Astrocyte of the hippocampus (primary cell): ENCODE measurements at places on chromosomes 5 and 9.
A peak's percentile ranks its signal among the peaks of the same experiment; 100 is the strongest.

DNA sequence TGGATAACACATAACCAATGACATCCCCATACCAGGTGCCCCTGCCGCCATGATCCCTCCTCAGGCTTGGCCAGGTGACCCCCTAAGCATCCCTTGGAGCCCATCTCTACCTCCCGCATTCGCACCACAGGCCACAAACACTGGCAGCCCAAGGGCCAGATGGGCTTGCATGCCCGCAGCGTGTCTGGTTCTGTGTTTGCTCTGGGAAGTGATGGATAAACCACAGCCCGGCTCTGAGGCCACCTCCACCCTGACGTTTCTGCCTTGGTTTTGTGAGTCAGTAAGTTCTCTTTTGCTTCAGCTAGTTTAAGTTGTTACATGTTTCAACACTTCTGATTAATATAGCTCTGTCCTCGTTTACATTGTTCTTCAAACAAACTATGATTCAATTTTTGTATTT lies 172.4 kb upstream of the PHYKPL start:
- DNase-seq = no peak

GRCh38 chr9:38416461-38416860 lies 7.8 kb downstream of the IGFBPL1 start:
- no peak for DNase-seq

DNA sequence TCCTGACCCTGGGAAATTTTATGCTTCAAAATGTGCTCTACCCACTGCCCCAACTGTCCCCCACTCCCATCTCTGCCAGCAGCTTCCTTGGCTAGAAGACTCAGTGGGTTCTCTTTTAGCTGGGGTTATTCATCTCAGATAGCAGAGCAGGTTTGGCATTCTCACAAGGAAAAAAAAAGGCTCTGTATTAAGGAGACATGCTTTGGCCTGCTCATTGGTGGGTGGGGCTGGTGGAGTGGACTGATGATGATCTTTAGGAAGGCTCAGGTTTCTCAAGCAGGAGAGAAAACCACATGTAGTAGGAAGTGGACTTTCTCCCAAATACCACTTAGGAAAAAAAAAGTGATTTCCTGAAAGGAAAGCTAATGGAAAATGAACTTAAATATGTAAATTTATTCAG lies 279.2 kb upstream of the ZNF462 start:
- DNase-seq = peak; percentile 32

DNA sequence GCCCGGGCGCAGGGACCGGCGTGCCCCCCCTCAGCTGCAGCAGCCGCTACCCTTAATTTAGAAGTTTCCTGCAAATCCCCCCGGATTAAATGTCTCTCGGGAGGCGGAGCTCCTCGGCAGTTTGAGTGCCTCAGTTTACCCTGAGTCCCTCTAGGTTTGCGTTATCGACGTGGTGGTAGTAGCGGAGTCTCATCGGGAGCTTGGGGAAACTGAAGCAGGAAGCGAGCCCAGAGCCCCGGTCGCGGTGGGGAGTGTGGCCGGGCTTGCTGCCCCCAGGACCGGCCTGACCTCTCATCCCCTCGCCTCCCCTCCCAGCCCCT lies 529 bp upstream of the TPM2 start:
- no peak for DNase-seq

DNA sequence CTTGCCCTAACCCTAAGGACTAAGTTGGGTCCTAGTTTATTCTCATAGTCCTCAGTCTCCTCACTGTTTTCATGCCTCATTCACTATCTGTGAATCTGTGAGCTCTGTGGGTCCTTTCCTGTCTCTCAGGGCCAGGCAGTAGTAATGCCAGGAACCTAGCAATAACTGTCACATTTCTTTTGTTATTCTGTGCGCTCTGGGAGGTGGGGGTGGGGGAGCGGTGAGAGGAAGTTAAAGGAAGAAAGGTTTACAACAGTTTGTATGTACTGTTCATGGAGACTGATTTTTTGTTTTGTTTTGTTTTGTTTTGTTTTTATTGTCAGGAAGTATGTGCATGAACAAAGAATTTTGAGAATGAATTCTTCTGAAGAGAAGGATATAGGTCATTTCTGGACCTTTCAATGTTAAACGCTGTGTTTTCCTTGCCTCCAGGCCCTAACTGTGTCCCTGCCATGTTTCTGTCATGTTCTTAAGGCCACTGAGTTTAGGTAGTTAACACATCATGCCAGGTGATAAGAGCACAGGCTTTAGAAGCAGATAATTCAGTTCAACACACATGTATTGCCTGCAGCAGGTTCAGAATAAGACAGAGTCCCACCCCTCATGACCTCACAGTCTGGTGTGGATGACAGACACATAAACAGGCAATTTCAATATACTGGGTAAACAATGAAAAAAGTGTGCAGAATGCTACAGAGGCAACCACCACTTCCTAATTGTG lies 13.3 kb upstream of the FEM1C start:
- DNase-seq = no peak

DNA sequence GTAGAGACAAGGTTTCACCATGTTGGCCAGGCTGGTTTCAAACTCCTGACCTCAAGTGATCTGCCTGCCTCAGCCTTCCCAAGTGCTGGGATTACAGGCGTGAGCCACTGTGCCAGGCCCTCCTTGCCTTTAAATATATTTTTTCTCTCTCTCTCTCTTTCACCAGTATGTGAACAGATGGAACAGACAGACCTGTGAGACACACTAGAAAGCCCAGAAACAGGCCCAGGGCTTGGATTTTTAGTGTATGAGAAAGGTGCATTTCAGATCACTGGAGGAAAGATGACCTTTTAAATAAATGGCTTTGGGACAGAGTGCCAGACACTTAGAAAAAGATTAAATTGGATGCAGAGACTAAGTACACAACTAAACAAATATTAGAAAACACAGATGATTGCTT lies 3.1 kb downstream of the RASGEF1C start:
- DNase-seq = no peak

DNA sequence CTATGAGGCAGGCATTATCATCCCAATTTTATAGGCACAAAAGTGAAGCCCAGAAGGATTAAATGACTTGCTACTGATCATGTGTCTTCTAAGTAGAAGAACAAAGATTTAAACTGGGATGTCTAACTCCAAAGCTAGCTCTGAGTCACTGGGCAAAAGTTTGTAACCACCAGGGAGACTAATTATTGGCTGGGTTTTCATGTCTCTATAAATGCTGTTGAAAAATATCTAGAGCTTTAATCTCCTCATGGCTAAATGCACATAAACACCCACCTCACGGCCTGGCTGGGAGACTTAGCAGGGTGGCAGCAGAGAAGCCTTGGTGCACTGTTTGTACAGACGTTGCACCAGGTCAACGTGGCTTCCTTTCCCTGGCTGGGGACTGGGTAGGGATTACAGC lies 144.6 kb downstream of the MELK start:
- no peak for DNase-seq

- DNase-seq = no peak
Observed at GRCh38 chr5:153099328-153099727, 391.1 kb upstream of the GRIA1 start.

DNA sequence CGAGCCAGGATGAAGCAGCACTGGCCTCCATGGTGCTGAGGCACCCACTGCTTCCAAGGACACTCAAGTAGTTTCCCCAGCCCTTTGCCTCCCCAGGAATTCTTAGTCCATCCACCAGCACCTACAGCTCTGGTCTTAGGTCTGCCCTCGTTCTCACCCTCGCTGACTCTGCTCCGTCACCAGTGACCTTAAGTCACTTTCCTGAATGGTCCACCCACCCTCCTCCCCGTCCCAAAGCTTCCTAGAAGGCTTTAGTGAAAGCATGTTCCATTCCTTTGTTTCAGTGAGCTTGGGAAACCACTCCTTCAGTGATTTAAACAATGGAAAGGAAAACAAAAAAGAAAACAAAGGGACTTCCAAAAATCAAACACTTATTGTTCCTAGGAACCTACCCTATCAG lies 54.6 kb upstream of the MAP3K1 start:
- no peak for DNase-seq

GRCh38 chr9:82490019-82490499 lies 501.5 kb downstream of the SPATA31D1 start:
- peak; percentile 73 for DNase-seq

- no peak for DNase-seq
Observed at GRCh38 chr5:130024006-130024405, 119.7 kb downstream of the CHSY3 start.

- no peak for DNase-seq
Observed at GRCh38 chr5:133841831-133842750, 126.3 kb downstream of the C5orf15 start.

- no peak for DNase-seq
Observed at GRCh38 chr9:97556036-97556720, 54.7 kb downstream of the TMOD1 start.

DNA sequence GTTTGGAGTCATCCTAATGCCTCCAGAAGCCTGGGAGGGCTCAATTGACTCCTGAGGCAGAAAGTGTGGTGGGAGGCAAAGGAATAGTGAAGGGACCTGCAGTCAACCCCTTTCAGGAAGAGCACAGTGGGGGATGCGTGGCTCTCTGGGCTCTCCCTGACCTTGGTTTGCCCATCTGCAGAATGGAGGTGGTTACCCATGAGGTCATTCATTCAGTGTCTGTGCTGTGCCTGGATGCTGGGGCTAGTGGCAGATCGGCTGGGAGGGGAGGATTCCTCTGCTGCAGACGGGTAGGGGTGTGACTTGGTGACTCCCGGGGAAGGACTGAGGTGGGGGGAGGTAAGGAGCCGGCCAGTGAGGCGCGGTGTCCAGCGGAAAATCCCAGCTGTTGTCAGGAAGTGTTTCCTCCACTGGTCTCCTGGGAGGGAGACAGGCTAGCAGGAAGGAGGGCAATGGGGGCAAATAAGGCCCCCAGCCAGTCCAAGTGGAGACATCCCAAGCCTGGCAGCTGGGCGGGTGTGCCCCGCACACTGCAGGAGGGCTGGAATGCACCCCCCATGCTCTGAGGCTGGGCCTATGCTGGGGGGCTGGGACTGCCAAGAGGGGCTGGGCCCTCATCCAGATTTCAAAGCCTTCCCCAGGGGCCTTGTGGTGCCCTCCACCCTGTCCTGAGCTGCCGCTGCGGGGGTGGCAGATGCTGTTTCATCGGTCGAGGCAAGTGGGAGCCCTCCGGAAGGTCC lies 10.9 kb downstream of the CXXC5 start:
- peak; percentile 77 for DNase-seq

DNA sequence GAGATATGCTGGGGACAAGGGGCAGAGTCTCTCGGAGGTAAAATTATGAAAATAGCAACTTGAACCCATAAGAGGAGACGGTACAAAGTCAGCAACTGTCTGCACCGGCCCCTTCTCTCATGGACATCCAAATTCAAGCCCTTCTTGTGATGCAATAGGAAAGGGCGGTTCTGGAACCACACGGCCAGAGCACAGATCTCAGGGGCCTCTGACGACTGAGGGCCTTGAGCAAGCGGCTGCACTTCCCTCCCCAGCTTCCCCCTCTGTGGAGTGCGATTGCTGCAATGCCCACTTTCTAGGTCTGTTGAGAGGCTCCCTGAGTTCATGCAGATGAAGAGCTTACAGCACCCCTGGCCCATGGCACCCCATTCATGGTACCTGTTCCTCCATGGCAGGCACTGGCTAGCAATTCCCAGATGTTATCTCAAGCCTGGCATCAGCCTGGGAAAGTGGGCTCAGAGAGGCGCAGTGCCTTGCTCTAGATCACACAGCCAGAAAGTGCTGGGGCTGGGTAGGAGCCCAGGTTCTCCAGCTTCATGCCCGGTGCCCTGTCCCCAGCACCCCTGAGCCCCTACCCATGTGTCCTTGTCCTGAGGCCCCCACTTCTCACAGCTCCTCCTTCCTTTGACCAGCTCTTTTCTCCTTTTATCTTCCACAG lies 17.7 kb upstream of the CPLX2 start:
- no peak for DNase-seq

- no peak for DNase-seq
Observed at GRCh38 chr9:38418366-38418765, 5.9 kb downstream of the IGFBPL1 start.

DNA sequence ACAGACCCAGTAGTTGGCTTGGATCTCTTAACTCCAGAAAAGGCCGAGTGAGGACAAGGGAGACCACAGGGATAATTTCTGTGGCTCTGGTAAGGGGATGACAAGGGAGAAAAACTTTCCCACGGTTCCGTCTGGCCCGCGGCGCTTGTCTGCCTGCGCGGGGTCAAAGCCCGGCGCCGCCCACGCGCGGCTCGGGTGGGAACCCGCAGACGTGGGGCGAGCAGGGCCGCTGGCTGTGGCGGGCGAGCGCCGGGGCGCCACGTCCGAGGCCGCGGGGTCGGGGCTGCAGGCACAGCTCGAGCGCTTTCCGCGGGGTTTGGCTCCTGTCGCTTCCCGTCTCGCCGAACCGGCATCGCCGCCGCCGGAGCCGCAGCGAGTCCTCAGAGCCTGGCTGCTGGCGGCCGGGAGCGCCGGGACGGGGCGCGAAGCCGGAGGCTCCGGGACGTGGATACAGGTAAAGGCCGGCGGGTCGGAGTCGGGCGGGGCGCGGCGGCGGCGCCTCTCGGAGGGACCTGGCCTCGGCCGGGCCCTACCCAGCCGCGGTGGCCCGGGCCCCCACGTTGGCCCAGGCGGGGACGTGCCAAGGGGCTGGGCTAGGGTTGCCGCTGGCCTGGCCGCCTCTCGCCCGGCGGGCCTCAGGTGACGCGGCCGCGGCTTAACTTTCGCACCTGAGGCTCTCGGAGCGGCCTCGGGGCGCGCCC lies at the start of gene RNF180:
Gene RNF180, plus strand, starts transcription at position 344 of the 701 bp plus-strand sequence. CDS start 34,965 bp downstream, outside the sequence.
- peak; percentile 81 for DNase-seq

- DNase-seq = no peak
Observed at GRCh38 chr9:24698881-24699518, 153.3 kb upstream of the IZUMO3 start.

DNA sequence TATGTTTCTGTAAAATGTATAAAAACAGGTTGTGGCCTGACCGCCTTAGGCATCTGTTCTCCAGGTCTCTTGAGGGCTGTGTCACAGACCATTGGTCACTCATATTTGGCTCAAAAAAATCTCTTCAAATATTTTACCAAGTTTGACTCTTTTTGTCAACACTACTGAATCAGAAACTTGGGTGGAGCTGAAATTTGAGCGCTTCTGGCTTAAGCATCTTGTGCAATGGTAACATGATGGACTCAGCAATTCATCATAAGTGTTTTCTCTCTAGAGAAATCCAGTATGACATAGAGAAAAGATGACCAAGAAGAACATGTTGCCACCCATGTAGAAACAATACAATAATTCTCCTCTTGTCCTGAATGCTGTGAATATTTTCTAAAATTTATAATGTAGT lies 387.9 kb downstream of the MAT2B start:
- no peak for DNase-seq

DNA sequence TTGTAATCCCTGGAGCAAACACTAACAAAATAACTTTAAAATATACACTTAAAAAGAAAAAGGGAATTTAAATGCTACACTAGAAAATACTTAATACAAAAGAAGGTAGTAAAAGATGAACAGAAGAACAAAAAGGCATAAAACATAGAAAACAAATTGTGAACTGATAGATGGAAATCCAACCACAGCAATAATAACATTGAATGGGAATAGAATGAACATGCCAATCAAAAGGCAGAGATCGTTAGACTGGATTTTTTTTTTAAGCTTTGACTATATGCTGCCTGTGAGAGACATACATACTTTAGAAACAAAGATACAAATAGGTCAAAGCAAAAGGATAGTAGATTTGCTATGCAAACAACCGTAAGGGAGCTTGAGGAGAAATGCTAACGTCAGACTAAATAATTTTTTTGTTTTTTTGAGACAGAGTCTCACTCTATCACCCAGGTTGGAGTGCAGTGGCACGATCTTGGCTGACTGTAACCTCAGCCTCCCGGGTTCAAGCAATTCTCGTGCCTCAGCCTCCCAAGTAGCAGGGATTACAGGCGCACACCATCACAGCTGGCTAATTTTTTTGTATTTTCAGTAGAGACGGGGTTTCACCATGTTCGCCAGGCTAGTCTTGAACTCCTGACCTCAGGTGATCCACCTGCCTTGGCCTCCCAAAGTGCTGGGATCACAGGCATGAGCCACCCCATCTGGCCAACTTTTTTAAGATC lies 6.5 kb downstream of the ABO start:
- DNase-seq = no peak
